ENCODE measurements at places on chromosomes 6 and 20.
A peak's percentile ranks its signal among the peaks of the same experiment; 100 is the strongest.

GRCh38 chr20:33674294-33675135 is at the start of gene NECAB3:
Gene NECAB3, minus strand, starts transcription at chr20:33674428. Its CDS starts 76 bp downstream, at chr20:33674352.
- DNase-seq: peak; percentile 52

DNA sequence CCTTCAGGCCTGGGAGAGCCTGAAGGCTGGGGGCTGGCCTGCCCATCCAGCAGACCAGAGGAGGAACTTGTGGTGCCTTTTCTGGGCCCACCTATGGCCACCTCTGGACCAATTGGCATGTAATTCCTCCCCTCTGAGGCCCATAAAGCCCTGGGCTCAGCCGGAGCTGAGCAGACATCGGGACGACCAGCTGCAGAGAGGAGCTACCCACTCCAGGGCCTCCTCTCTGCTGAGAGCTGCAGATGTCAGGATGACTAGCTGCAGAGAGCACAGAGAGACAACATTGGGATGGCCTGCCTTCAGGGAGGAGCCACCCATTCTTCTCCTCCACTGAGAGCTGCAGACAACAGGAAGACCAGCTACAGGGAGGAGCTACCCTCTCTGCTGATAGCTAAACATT is 370.1 kb downstream of the CD83 start:
- no peak for DNase-seq

GRCh38 chr6:3759646-3760232 is 8.2 kb upstream of the PXDC1 start:
- DNase-seq: peak; percentile 91

DNA sequence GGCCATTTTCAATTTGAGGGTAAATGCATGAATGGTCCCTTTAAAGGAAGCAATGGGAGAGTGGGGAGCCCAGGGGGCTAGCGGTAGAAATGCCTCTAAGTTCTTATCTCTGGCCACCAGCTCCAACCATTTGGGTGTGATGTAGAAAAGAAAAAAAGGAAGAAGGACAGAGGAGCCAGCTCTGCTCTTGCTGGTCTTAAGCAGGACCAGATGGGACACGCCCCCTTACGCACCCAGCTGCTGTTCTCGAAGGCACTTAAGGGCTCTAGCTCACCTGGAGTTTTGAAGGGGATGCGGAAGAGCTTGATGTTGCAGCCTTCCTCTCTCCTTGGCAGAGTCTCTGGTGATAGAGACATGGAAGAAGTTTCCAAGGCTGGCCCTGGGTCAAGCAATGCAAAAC is 59.5 kb upstream of the RNF144B start:
- DNase-seq: no peak

GRCh38 chr6:52409499-52409898 is 10.6 kb upstream of the EFHC1 start:
- peak; percentile 40 for DNase-seq

All from cardiac fibroblast (primary cell).